ENCODE measurements at places on chromosomes 7 and 10.

GRCh38 chr10:102344067-102344466 is 51.4 kb upstream of the NFKB2 start:
- no peak for DNase-seq

GRCh38 chr7:96330193-96330592 is 8.3 kb upstream of the SLC25A13 start:
- DNase-seq: no peak

DNA sequence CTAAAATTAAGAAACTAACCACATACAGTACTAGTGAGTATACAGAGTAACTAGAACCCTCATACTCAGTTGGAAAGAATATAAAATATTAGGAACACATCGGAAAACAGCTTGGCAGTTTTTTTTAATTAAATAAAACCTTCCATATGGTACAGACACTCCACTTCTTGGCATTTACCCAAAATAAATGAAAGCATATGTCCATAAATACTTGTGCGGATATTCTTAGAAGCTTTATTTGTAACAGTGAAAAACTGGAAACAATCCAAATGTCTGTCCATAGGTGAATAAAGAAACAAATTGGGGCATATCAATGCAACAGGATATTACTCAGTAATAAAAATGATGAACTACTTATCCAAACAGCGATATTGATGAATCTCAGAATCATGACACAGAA is 410.0 kb downstream of the HTR7 start:
- no peak for DNase-seq

DNA sequence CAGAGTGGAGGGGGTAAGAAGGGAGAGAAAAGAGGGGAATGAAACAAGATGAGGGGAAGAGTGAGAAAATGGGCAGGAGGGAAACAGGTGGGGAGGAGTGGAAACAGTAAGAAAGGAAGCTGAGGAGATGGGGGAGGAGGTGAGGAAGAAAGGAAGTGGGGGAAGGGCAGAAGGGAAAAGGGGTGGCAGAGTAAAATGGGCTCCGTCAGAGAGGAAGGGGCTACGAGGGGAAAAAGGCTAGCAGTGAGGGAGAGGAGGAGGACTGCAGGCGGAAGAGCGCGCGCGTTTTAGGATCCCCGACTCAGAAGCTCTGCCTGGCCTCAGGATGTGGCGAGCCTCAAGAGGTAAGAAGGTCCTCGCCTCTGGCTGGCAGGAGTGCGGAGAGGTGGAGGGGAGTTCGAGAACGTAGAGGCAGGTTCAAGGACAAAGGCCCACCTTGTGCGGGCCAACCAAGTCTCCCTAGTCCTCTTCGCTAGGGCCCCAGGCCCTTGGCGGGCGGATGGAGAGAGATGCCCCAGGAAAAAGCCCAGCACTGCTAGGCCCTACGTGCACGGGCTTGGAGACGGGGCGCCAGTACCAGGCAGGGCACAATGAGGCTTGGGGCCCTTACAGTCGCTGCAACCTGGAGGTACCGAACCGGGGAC is 5.8 kb upstream of the NKX2-3 start:
- DNase-seq: no peak

GRCh38 chr7:121824276-121824675 is 48.7 kb upstream of the PTPRZ1 start:
- DNase-seq: no peak

- DNase-seq: no peak
Measured at GRCh38 chr7:63900394-63901203, 98.0 kb upstream of the ZNF722 start.

GRCh38 chr7:51301806-51302205 is 14.8 kb downstream of the COBL start:
- DNase-seq: no peak

GRCh38 chr7:10770176-10770575 is 203.5 kb upstream of the PHF14 start:
- DNase-seq: no peak

GRCh38 chr7:73901823-73902597 is 41.1 kb downstream of the TMEM270 start:
- DNase-seq: no peak

- DNase-seq: no peak
Measured at GRCh38 chr7:119931230-119931824, 341.6 kb upstream of the KCND2 start.

GRCh38 chr7:152869677-152870051 is 110.1 kb downstream of the ACTR3B start:
- DNase-seq: no peak

DNA sequence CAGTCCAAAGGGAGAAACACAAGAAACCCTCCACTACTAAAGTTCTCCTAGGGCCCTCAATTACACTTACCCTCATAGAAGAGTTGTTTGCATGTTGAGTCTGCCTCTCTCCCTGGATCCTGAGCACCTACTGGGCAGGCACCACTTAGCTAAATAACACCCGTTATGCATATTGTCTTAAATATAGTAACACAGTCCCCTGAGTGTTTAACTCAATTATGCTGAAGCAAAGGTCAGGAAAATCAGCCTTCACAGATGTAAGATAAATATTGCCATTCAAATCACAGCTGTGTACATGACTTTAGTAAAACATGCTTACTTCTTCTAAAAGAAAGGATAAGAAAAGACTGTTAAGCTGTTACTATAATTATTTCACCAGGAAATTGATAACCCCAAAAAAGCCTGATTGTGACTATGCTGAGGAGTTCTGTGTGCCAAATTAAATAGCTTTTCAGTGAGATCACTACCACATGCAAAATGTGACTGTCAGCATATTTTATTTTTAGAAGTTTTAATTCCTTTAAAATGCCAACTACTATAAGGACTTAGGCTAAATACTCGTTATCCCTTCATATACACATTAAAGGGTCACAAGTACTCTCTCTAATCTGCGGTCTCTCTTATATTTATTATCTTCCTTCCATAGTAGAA is 733.9 kb upstream of the PHF14 start:
- no peak for DNase-seq

Data from endothelial cell (in vitro differentiated cells).